ENCODE measurements at places on chromosomes 3 and 15. TPM values are rescaled to one million over a fixed set of nuclear protein-coding genes. Genes with fewer than 3 reads are reported as not detected.
A peak's percentile ranks its signal among the peaks of the same experiment; 100 is the strongest.

DNA sequence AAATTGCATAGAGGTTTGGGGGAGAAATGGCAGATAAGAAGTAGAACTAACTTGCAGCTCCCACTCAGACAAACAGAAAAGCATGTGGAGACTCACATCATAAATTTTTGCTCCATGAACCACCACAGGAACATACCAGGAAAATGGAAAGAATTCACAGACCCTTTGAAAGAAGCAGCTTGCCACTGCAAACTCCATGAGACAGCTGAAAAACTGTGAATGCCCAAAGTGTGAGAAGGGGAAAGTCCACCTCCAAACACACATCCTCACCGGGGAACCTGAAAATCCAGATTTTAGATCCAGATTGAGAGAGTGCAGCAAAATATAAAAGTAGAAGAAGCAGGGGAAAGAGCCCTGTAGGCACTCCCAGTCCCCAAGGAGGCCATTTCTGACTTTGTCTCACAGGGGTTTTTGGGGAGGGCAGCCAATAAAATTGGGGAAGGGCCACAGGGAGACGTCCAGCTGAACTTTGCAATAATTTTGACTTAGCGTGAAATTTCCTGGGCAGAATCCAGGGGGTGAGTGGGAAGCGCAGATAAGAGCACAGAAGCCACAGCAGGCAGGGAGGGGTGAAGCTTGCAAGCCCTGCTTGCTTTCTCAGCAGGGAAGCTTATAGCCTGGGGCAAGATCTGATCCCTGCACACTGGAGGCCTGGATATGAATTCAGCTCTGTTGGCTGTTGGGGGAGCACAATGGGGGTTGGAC is 183.4 kb upstream of the UBE2E2 start:
- peak; percentile 44 for DNase-seq

DNA sequence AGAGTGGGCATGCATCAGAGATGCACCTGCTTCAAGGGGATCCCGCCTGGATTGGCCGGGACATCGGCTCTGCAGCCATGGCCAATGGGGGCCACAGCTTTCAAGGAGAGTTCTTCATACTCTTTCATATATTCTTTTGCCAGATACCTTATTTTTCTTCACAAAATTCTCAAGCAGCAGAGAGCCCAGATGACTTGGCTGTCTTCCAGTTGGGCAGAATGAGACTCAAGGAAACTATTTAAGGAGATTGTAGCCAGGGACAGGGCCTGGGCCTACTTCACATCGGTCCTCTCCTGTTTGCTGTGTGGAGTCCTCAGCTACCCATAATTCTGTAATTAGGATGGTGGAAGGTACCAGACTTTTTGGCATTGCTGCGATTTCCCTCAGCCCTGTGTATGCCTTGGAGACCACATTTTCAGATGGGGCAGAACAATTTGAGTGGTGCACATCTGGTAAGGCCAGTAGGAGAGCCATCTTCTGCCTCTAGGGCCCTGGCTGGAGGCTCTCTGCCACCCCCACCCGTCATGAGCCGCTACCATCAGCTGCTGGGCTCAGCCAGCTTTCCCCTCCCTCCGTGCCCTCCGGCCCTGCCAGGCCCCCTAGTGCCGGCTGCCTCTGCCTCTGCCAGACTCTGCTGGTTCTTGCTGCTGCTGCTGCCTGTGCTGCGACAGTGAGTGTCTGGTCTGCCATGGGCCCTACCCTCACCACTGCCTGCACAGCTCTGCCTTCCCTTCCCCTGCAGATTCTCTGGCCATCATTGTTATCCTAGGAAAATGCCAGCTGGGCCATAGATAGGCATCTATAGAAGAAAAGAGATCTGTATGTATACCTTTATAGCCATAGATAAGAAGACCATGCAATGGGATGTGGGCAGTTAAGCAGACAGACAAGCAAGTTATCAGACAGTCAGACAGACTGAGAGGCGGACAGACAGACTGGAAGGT is 6.7 kb downstream of the PLIN1 start:
- DNase-seq, result peak; percentile 25

DNA sequence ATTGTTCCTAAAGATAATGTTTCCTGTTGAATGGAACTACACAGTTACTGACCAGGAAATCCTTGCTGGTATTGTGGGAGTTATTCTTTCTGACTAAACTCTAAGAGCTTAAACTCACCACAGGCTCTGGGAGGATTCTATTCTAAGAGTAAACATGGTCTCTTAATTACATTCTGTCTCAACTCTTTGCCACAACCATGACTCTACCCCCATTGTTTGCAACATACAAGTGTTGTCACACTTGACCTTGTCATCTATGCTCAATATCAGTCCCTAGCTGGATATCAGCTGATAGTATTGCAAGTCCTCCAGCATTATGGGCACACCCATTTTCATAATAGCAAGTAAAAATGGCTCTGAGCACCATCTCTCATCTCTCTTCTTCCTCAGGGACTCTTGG is 29.6 kb upstream of the SECISBP2L start:
- DNase-seq, result no peak

- DNase-seq, result peak; percentile 82
Observed at GRCh38 chr3:188432802-188433520, 279.0 kb downstream of the LPP start.

CPN2 gene
- total RNA-seq, result not detected

GALNT15 gene
- total RNA-seq, result 0.95 TPM

CCR9 gene
- not detected for total RNA-seq

AP2M1 gene
- total RNA-seq, result 603 TPM

TLE3 gene
- total RNA-seq, result 45.4 TPM
